Right ventricle myocardium inferior (tissue), 1 donor: ENCODE measurements at places on chromosomes 6 and 20. TPM values are rescaled to one million over a fixed set of nuclear protein-coding genes. Genes with fewer than 3 reads are reported as not detected.

TMEM200A gene
- total RNA-seq, result not detected

DNA sequence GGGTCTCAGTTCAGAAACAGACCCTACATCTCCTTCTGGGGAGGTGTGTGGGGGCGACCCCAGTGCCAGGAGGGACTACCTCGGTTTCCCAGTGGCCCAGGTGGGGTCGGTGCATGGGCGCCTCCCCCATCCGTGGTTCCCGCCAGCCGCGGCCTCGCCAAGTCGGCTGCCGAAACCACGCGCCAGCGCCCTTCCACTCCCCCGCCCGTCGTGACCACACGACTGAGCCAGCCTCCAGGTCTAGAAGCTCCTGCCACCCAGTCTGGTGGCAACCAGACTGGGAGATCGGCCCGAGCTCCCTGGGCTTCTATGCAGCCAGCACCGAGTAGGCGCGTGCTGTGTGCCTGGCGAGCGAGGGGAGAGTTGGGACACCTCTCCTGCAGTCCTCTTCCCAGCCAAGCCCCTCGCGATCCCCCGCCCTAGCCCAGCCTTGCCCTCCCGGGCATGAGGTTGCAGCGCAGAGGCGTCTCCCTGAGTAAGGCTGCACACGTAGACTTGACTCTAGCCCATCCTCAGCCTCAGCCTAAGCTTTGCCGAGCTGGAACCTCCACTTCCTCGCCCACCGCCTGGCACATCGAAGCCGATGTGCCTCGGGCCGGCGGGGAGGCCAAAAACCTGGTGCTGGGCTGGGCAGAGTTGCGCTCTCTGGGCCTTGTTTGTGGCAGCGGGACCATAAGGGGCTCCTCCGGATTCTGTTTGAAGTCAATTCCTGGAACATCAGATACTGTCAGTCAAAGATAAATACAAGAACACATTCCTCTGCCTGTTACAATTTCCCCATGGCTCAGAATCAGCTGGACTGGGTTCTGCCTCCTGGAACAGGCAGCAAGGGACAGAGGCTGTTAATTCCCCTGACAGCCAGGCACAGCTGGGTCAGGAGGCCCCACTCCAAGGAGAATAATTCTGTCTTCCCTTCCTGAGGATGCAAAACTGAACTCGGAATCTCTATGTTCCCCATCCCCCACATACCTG is 1.5 kb upstream of the CPNE5 start:
- no peak for DNase-seq

BMP2 gene
- 2.3 TPM for total RNA-seq

- no peak for DNase-seq
Measured at GRCh38 chr6:117591405-117591804, 10.9 kb downstream of the GOPC start.

DNA sequence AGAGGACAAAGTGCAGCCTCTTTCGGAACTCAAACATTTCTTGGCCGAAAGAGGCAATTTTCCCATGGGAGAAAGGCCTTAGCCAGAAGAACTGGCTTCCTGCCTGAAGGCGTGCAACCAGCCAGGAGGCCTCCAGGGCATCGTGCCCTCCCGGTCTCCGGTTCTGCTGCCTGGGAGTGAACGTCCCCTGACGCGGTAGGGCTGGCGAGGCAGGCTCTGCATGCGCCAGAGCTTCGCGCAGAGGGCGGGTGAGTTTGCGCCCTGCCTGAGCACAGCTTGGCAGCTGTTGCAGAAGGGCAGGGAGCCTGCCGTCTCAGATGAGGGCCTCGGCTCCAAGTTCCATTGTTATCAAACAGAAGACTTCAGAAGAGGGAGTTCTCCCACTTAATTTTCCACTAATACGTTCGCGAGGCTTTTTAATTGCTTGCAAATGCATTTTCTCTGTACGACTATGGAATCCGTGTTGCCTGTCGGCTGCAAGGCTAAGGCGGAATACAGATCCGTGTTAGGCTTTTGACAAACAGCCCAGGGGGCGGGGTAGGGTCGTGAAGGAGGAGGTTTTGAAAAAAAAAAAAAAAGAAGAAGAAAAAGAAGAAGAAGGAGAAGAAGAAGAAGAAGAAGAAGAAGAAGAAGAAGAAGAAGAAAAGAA is 5.5 kb upstream of the TFAP2D start:
- DNase-seq, result no peak

HTR1B gene
- total RNA-seq, result not detected

DNA sequence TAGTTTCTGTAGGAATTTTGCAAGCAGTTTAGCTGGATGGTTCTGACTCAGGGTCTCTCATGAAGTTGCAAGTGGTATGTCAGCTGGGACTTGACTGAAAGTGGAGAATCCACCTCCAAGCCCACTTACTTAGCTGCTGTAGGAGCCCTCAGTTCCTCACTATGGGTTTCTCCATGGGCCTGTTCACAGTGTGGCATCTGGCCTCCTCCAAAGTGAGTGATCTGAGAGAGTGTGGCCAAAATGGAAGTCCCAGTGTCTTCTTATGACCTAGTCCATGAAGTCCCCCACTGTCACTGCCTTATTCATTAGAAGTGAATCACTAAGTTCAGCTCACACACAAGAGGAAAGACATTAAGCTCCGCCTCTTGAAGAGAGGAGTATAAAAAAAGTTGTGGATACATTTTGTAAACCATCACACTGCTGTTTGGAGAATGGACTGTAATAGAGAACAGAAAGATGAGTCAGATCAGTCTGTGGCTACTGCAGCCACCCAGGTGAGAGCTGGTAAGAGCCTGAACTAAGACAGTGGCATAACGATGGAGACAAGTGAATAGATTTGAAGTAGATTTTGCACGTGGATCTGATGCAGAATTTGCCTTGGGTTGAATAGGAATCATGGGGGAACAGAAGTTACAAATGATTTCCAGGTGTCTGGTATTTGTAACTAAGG is 4.9 kb upstream of the NELFCD start:
- no peak for DNase-seq

GRCh38 chr20:53001498-53002301 is 29.5 kb downstream of the TSHZ2 start:
- no peak for DNase-seq

SIRPG gene
- total RNA-seq, result not detected

TOMM34 gene
- total RNA-seq, result 10.3 TPM

DNA sequence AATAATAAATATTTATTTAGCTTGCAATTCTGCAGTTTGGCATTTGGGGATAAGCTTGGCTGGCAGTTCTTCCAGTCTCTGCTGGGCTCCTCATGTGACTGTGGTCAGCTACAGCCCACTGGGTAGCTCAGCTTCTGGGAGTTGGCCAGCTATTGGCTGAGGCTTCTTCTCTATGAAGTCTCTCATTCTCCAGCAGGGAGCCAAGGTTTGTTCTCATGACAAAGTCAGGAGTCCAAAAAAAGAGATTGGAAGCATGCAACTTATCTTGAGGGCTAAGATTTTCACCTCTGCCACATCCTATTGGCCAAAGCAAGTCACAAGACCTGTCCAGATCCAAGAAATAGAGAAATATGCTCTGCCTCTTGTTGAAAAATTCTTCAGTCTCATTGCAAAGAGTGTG is 94.6 kb downstream of the SNAP25 start:
- DNase-seq, result no peak

- DNase-seq, result no peak
Measured at GRCh38 chr6:142913036-142913510, 31.9 kb downstream of the HIVEP2 start.

DNA sequence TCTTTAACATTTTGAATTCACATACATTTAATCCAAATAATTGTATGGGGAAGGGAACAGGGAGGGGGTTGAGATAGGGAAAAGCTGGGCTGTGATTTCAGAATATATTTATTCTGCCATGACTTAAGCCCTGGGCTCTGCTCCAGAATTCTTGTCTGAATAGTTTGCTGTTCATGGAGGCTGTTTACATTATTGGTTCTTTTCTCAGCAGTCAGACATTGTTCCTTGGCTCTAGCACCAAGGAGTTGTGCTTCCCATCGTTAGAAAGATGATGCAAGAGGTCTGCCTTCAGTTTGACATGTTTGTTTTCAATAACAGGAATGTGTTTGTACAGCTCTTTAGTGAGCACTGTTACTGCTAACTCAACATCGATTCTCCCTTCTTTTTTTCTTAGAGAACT is 198.8 kb upstream of the CDYL start:
- no peak for DNase-seq

DNA sequence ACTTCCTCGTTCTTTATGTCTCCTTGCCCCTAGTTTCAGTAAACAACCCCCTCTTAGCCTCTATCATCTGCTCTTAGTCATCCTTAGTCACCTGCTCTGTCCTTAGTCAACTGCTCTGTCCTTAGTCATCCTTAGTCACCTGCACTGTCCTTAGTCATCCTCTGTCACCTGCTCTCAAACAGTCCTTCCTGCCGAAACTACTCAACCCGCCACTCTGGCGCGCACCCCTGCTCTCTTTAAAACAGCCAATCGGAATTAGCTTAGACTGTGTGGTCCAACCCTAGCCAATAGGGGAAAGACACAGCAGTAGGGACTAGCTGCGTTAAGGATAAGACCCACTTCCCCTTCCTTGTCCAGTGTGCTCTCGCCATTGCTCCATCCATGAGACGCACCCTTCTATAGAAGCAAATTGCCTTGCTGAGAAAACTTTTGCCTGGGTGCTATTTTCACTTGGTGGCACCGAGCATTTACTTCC is 73.9 kb downstream of the BACH2 start:
- no peak for DNase-seq

DNA sequence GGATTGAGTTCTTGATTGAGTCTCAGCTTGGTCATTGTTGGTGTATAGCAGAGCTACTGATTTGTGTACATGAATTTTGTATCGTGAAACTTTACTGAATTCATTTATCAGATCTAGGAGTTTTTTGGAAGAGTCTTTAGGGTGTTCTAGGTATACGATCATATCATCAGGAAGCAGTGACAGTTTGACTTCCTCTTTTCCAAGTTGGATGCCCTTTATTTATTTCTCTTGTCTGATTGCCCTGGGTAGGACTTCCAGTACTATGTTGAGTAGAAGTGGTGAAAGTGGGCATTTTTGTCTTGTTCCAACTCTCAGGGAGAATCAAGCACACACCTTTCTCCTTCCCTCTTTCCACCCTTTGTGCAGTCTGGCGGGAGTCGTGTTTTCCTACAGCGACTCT is 26.4 kb downstream of the RPP40 start:
- no peak for DNase-seq

- no peak for DNase-seq
Measured at GRCh38 chr6:3425574-3425973, 31.3 kb downstream of the SLC22A23 start.
